ENCODE measurements at places on chromosomes 5 and 9.

DNA sequence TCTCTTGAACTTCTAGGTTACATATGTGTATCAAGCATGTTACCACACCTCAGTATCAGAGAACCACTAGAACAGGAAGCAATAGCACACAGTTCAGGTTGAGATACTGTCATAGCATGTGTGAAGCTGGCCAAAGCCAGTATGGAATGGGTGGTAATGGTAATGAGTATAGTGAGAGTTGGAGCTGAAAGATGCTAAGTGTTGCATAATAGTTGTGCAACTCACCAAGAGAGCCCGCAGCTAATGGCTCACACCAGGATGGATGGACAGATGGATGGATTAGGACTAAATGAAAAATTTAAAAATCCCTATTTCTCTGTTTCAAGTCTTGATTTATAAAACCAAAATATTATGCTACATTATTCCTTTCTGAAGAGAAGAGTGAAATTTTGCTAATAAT, 53.4 kb upstream of the KCNN2 start:
- no peak for DNase-seq

- no peak for DNase-seq
These were observed 51.9 kb upstream of the SAP30L start for GRCh38 chr5:154393850-154394249.

DNA sequence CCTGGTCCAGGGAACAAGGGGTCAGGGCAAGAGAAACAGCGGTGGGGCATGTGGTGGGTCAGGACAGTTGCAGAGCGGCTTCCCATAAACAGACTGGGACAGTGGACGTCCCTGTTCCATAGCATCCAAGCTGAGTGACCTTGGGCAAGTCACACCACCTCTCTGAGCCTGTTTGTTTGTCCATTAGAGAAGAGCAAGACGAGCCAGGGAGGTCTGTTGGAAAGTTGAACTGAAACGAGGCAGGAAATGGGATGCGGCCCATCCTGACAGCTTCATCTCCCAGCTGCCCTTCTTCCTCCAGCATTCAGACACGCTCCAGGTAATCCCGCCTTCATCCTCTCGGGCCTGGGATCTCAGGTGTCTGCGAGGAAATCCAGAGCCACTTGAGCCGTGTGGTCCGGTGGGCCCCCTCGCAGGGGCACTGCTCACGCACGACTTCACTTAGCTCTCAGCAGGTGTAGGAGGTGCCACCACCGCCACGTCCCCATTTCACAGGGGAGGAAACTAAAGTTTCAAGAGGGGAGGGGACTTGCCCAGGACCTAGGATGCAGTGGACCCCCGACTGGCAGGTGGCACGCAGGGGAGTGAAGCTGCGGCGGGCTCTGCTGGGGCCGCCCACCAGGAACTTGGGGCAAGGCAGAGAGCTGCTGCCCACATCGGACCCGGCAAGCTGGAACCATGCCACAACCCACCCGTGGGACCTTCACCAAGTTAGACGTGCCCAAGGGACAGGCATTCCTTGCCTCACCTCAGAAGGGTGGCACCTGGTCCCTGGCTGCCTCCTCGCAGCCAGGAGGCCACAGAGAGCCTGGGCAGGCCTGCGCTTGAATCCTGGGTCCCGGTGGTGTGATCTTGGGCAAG, 13.0 kb downstream of the PTGES2 start:
- DNase-seq: no peak

DNA sequence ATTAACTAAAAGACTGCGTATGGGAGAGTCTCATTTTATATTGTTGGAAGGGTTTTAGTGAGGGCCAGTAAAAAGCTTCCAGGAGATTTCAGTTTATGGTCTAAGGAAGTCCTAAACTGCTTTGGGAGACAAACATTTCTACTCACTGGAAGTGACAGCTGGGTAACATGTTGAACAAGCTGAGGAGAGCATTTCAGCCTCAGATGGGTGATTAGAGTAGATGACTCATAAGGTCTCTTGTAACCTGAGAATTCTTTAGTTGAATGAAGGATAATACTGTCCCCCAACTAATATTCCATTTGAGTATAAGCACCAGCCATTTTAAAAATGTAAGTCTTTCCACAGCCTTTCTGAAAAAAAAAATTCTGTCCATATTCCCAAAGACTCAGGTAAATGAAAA, 218.0 kb upstream of the C9orf72 start:
- no peak for DNase-seq

DNA sequence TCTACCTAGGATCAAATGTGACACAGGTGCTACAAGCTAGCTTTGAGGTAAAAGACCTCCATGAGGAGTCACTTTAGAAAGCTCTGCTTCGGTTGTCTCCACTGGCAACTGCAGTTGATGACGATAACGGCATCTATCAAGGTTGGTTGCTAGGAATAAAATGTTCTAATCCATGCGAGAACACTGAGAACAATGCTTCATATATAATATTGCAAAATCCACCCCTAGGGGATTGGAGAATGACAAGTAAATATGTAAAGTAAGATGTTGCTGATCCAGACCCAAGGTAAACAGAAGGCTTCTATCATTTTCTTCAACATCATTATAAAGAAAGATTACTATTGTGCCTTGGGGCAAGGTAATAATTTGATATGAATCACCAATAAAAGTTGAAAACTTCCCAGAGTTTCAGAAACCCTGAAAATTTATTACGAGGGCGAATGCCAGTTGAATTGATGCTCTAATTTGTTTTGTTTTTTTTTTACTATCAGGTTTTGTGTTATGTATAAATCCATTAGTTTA, 1003.4 kb downstream of the CDH18 start:
- no peak for DNase-seq

DNA sequence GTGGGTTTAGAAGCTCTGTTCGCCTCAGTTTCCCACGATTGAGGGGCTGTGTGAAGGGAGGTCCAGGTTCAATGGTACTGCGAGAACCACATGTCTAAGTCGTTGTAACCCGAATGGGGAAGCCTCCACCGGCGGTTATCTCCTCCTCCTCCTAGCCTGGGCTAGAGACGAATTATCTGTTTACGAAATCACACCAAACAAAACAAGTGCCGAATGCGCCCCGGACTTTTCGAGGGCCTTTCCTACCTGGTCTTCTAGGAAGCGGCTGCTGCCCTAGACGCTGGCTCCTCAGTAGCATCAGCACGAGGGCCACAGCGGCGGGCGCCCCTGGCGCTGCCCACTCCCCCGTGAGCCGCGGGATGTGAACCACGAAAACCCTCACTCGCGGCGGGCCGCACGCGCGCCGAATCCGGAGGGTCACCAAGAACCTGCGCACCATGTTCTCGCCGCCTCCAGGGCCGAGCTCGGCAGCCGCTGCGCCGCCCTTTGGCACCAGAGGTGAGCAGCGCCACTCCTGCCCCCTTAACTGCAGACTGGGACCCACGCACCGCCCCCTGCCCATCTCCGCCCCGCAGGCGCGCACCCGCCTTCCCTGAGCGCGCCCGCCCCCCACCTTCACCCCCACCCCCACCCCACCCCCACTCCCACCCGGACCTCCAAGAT, at the start of gene CDKN2A:
Gene CDKN2A, minus strand, starts transcription at position 500 of the 663 bp plus-strand sequence.
- DNase-seq: no peak

- no peak for DNase-seq
These were observed 71.5 kb downstream of the PAM start for GRCh38 chr5:102826629-102827028.

Measured in CD14-positive monocyte (primary cell).